ENCODE measurements at places on chromosomes 3 and 15.

- DNase-seq: no peak
These were observed 433.4 kb upstream of the GBE1 start for GRCh38 chr3:82194870-82195269.

GRCh38 chr3:138011722-138012121 is 1.8 kb downstream of the CLDN18 start:
- DNase-seq: no peak

- no peak for DNase-seq
These were observed 339.1 kb downstream of the SATB1 start for GRCh38 chr3:18086078-18086477.

DNA sequence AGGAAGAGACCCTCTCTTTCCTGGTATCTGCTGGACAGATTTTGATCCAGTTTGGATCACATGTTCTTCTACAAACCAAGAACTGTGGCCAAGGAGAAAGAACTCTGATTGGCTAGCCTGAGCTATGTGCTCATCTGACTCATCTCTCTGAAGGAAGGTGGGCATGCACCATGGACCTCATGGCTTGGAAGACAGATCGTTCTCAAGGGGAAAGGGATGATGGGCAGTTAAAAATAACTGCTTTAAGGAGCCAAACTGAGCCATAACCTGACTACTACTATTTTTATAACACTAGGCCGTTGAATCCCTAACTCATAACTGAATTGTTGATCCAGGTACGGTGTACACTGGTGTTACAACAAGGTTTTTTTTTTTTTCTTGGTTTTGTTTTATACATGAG is 112.4 kb downstream of the B3GALNT1 start:
- no peak for DNase-seq

- DNase-seq: no peak
These were observed 61.8 kb downstream of the GAP43 start for GRCh38 chr3:115685097-115685496.

- no peak for DNase-seq
These were observed 43.1 kb upstream of the SRGAP3 start for GRCh38 chr3:9292516-9292915.

GRCh38 chr15:74428442-74428787 is 5.3 kb downstream of the SEMA7A start:
- DNase-seq: no peak
